ENCODE measurements at places on chromosomes 6 and 20.

DNA sequence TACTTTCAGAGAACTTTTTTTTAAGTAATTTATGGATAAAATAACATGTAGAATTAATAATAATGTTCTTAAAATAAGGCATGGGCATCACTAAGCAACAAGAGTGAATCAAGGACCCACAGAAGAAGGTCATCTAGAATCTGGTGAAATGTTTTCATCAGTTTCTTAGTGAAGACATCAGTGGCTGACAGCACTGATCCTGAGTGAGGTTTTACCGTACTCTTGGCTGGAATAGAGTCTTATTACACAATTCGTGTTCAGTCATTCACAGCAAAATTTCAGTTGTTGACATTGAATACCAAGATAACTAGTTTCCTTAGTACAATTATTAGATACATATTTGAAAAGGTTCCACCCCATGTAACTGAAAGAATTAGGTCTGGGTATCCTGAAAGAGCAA lies 140.4 kb downstream of the C6orf58 start:
- DNase-seq: no peak

- DNase-seq: no peak
Measured at GRCh38 chr6:128538763-128539162, 18.4 kb upstream of the PTPRK start.

- no peak for DNase-seq
Measured at GRCh38 chr6:28353356-28353755, 3.6 kb downstream of the ZKSCAN3 start.

- DNase-seq: no peak
Measured at GRCh38 chr6:138498629-138499302, 528 bp downstream of the NHSL1 start.

DNA sequence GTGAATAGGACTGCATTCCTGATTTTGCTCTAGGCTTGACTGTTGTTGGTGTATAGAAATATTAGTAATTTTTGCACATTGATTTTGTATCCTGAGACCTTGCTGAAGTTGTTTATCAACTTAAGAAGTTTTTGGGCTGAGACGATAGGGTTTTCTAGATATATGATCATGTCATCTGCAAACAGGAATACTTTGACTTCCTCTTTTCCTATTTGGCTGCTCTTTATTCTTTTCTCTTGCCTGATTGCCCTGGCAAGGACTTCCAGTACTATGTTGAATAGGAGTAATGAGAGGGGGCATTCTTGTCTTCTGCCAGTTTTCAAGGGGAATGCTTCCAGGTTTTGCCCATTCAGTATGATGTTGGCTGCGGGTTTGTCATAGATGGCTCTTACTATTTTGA lies 13.4 kb downstream of the HLA-DOB start:
- DNase-seq: no peak

DNA sequence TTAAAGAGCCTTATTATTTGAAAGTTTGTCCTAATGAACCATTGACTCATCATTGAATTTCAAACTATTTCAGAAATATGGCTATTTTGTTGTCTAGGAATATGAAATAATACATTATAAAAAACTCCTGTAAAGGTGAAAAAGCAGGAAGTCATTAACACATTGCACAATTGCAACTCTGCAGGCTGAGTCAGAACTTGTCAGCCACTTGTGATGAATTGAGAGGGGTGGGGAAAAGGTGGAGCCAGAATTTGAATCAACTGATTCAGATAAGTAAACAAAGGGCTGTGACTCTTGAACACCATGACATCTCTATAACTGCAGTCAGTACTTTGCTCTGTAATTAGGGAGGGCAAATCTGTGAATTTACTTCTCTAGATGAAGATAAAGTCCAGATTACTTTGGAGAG lies 6.0 kb downstream of the C6orf141 start:
- no peak for DNase-seq

- no peak for DNase-seq
Measured at GRCh38 chr6:22737331-22737730, 168.0 kb downstream of the HDGFL1 start.

DNA sequence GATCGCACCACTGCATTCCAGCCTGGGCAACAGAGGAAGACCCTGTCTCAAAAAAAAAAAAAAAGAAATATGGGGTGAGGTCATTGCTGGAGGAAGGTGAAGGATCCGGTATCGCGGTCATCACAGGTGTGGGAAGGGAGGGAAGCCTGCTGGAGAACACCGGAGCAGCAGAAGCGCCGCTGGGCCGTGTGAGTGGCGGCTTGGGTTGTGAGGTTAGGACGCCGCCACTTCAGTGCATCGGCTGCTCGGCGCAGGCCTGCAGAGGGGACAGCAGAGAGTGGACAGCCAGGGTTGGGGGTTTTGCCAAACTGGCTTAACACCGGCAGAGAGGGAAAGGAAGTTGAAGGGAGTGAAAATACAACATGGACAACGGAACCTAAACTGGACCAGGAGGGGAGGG lies 5.4 kb downstream of the TLDC2 start:
- no peak for DNase-seq

- DNase-seq: no peak
Measured at GRCh38 chr6:170251776-170252571, 38.9 kb downstream of the DLL1 start.

DNA sequence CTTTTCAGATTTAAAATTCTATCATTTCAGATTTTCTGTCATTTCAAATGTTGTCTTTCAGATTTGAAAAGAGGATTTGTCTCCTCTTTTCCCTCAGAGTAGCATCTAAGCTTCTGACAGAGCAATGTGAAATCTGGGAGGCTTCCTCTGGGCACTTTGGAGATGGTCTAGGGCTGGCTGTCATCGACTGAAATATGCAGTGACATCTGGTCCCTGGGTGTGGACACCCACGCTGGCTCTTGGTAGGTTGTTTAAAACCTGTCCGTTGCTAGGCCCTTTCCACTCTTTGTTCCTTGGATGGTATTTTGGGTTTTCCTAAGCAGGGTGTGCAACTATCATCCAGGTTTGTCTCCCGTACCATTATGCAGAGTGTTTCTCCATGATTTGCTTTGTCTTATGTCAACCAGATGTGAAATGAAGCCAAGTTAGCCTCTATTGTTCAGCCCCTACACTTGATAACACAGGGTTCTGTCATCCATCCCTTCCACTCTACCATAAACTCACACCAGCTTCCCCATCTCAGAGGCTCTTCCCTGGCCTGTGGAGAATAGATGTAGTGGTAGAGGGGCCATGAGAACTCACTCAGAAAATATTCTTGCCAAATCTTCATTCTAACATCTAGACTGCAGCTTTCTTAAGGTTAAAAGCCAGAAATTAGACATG lies 5.0 kb upstream of the VIP start:
- no peak for DNase-seq

GRCh38 chr20:37415118-37416085 lies 69.5 kb downstream of the SRC start:
- no peak for DNase-seq

GRCh38 chr6:137045222-137045789 lies 541 bp upstream of the IL20RA start:
- no peak for DNase-seq

DNA sequence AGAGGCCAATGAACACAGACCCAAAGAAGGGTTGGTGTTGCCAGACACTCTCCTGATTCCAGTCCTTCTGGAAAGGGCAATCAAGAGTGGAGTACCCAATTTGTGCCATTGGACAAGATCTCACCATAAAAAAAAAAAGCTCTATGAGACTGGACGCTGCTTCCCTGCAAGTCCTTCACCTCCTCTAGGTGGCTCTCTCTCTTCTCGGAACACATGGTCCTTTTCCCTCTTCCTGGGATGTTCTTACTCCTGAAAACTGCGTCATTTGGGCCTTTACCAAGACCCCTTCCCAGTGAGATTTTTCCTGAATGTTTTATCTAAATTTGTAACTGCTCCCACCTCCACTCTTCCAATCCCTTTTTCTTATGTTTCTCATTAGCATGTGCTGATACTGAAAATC lies 280.8 kb downstream of the FOXA2 start:
- no peak for DNase-seq

DNA sequence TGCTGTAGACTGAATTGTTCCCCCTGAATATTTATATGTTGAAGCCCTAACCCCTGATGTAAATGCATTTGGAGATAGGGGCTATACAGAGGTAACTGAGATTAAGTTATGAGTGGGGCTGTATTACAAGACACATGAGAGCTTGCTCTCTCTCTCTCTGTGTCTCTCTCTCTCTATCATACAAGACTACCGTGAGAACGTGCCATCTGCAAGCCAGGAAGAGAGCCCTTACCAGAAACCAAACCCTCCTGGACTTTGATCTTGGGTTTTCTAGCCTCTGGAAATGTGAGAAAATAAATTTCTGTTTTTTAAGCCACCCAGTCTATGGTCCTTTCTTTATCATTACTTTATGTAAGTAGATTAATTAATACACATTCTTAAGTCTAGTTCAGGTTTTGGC lies 249.3 kb upstream of the MAN1A1 start:
- DNase-seq: no peak

- DNase-seq: no peak
Measured at GRCh38 chr20:16575390-16576140, 2.3 kb upstream of the KIF16B start.

Measured in cardiac septum (tissue), 1 donor.